ENCODE measurements at places on chromosomes 11 and 22. TPM values are rescaled to one million over a fixed set of nuclear protein-coding genes. Genes with fewer than 3 reads are reported as not detected.

GRCh38 chr11:126344141-126345080 lies 11.1 kb upstream of the ST3GAL4 start:
- peaks cover 34% of the 10 kb centered on the region for H3K36me3 ChIP-seq
- H3K27ac ChIP-seq = peak overlapping the region; percentile 67
- H3K4me3 ChIP-seq = no peak overlapping the region
- H3K27me3 ChIP-seq = no peaks in the 10 kb centered on the region

DNA sequence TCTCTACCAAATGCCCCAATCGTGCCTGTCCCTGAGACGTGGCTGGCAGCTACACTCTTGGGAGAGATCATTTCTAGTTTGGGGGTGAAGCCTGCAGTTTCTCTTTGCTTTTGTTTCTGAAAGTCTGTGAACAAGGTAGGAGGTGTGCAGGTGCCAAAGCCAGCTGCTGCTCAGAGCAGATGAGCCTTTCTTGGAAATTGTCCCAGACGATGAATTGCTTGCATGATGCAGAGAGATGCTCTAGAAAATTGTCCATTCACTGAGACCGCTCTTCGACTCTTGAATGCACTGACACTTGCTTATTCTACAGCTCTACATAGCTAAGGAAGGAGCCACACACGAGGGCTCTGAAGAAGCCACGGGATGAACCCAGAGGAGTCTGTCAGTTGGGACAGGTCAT lies 225.6 kb upstream of the E2F8 start:
- no peaks in the 10 kb centered on the region for H3K36me3 ChIP-seq
- no peaks in the 10 kb centered on the region for H3K4me1 ChIP-seq
- H3K27me3 ChIP-seq = no peaks in the 10 kb centered on the region
- no peak for DNase-seq

DNA sequence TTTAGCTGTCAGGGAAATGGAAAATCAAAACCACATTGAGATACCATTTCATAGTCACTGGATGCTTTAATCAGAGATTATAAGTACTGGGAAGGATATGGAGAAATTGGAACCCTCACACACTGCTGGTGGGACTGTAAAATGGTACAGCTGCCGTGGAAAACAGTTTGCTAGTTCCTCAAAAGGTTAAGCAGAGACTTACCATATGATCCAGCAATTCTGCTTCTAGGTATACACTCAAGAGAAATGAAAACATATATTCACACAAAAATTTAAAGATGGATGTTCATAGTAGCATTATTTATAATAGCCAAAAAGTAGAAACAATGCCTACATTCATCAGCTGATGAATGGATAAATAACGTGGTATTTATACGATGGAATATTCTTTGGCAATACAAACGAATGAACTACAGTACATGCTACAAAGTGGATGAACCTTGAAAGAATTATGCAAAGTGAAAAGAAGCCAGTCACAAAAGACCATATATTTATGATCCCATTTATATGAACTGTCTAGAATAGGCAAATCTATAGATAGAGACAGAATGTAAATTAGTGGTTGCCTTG lies 23.0 kb downstream of the RNF121 start:
- H3K36me3 ChIP-seq = no peaks in the 10 kb centered on the region
- H3K4me1 ChIP-seq = peaks cover 17% of the 10 kb centered on the region
- no peak for DNase-seq
- H3K4me3 ChIP-seq = no peak overlapping the region
- H3K27me3 ChIP-seq = no peaks in the 10 kb centered on the region
- H3K27ac ChIP-seq = no peak overlapping the region

GRCh38 chr11:57426439-57426928 lies 437 bp downstream of the SLC43A3 start:
- peaks cover 61% of the 10 kb centered on the region for H3K4me1 ChIP-seq
- no peaks in the 10 kb centered on the region for H3K27me3 ChIP-seq
- peak overlapping the region; percentile 64 for H3K4me3 ChIP-seq
- DNase-seq = no peak

- H3K4me1 ChIP-seq = no peaks in the 10 kb centered on the region
- no peak overlapping the region for H3K27ac ChIP-seq
- no peaks in the 10 kb centered on the region for H3K27me3 ChIP-seq
- no peak for DNase-seq
These were observed 102.4 kb upstream of the THY1 start for GRCh38 chr11:119525180-119525866.

- H3K36me3 ChIP-seq = no peaks in the 10 kb centered on the region
- no peak overlapping the region for H3K4me3 ChIP-seq
- H3K27me3 ChIP-seq = no peaks in the 10 kb centered on the region
These were observed 32.4 kb downstream of the ST3GAL4 start for GRCh38 chr11:126387857-126388256.

DNA sequence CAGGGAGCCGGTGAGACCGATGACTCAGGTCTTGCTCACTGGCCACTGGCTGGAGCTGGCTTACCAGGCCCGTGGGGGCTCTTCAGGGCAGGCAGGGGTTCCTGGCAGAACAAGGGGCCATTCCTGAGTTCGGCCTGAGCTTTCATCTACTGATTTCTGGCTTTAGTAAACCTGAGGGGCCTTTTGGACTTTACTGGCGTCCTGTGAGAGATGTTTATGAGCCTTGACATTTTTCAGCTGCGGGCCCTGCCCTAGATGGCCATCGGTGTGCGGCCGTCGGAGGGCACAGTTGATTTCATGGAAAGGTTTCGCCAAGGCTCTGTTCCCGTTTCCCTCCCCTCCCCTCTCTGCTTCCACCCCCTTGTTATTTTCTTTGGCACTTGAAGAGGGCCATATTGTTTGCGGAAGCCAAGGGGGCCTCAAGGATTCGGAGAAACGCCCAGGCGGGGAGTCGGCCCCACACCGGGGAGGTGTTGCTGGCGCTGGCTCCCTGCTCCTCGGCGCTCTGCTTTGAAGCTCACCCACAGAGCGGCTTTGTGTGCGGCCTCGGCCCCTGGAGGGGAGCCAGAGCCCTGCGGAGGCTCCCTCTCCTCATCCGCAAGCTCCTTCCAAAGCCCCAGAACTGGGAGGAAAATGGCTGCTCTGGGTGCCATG lies 17.7 kb downstream of the ELF5 start:
- H3K4me1 ChIP-seq = peaks cover 9% of the 10 kb centered on the region
- peak; percentile 89 for DNase-seq
- no peaks in the 10 kb centered on the region for H3K36me3 ChIP-seq
- H3K27me3 ChIP-seq = no peaks in the 10 kb centered on the region

- no peaks in the 10 kb centered on the region for H3K27me3 ChIP-seq
- H3K36me3 ChIP-seq = no peaks in the 10 kb centered on the region
- H3K4me3 ChIP-seq = no peak overlapping the region
These were observed 196.7 kb downstream of the ARHGAP42 start for GRCh38 chr11:100883830-100884229.

DNA sequence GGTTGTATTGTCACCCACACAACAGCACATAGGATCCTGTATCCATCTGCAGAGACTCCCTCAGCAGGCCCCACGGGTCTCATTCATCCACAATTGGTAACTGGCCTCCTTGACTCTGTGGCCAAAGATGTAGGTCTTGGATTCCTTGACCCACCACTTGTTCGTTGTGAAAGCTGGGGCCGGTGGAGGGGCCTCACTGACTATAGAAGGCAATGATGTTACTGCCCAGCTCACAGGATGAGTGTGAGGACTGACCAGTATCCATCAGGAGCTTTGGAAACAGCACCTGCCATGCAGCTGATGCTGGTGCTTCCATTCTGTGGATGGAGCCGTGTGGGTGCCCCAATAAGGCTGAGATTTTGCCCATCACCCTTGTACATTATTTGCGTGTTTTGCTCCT lies 615.7 kb downstream of the BRD1 start:
- H3K4me1 ChIP-seq = no peaks in the 10 kb centered on the region
- peaks cover 3% of the 10 kb centered on the region for H3K27me3 ChIP-seq
- H3K36me3 ChIP-seq = no peaks in the 10 kb centered on the region
- no peak overlapping the region for H3K4me3 ChIP-seq
- no peak overlapping the region for H3K27ac ChIP-seq
- peak; percentile 10 for DNase-seq

DNA sequence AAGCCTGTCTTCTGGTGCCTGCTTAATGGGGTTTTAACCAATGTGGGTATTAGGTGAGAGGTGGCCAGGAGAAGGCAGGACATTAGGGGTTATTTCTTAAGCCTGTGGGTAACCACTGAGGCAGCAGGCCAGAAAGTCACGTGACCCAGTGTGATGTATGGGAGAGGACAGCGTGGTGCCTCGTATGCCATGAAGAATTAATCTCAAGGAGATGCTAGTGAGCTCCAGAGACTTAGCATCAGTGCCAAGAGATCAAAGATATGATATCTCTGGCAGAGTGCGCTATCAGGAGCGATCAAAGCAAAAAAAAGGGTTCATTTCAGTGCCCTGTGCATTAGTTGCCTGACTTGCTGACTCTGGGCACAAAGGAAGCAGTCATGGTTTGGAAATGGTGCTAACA lies 275.5 kb downstream of the KIRREL3 start:
- no peak overlapping the region for H3K4me3 ChIP-seq
- no peaks in the 10 kb centered on the region for H3K27me3 ChIP-seq
- H3K36me3 ChIP-seq = no peaks in the 10 kb centered on the region
- no peaks in the 10 kb centered on the region for H3K4me1 ChIP-seq
- no peak overlapping the region for H3K27ac ChIP-seq

GRCh38 chr11:73980001-73980961 lies 2.4 kb downstream of the UCP2 start:
- H3K4me3 ChIP-seq = peak overlapping the region; percentile 78
- DNase-seq = peak; percentile 77
- H3K27me3 ChIP-seq = no peaks in the 10 kb centered on the region
- peak overlapping the region; percentile 93 for H3K27ac ChIP-seq

DNA sequence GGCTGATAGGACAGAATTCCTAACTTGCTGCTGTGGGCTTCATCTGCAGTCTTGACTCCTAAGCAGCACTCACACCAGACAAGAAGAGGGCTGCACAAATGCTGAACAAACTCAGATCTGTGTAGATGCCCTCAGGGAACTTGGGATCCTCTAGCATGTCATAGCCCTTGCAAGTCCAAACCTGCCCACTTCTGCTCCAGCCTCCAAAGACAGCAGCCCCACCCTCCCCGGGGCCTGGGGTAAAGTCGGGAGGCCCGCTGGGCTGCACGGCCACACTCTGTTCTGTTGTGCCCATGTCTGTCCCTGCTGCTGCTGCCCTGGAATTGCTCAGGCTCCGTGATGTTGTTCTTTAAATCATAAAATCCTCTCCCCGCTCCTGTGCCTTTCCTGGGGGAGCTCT lies 28.3 kb downstream of the DRD2 start:
- H3K36me3 ChIP-seq = no peaks in the 10 kb centered on the region
- H3K4me3 ChIP-seq = no peak overlapping the region
- no peaks in the 10 kb centered on the region for H3K4me1 ChIP-seq
- no peak overlapping the region for H3K27ac ChIP-seq

- peaks cover 23% of the 10 kb centered on the region for H3K4me1 ChIP-seq
- H3K4me3 ChIP-seq = no peak overlapping the region
- DNase-seq = no peak
- H3K27me3 ChIP-seq = no peaks in the 10 kb centered on the region
These were observed 53.0 kb upstream of the LMO2 start for GRCh38 chr11:33944693-33945424.

The CBLIF gene
- not detected for total RNA-seq

The CACNA1I gene
- 0.21 TPM for total RNA-seq

The NCF4 gene
- 55.3 TPM for total RNA-seq

The UFD1 gene
- total RNA-seq = 36.7 TPM

The ANKRD13D gene
- total RNA-seq = 66.9 TPM

The FJX1 gene
- 1.5 TPM for total RNA-seq

The HPS5 gene
- 32.1 TPM for total RNA-seq

The ESAM gene
- 131 TPM for total RNA-seq

The GALNT18 gene
- 46.4 TPM for total RNA-seq

The TTC28 gene
- 39.6 TPM for total RNA-seq
